ENCODE measurements at places on chromosomes 13 and 19.

GRCh38 chr13:47188802-47189201, 291.9 kb upstream of the HTR2A start:
- no peak for DNase-seq

DNA sequence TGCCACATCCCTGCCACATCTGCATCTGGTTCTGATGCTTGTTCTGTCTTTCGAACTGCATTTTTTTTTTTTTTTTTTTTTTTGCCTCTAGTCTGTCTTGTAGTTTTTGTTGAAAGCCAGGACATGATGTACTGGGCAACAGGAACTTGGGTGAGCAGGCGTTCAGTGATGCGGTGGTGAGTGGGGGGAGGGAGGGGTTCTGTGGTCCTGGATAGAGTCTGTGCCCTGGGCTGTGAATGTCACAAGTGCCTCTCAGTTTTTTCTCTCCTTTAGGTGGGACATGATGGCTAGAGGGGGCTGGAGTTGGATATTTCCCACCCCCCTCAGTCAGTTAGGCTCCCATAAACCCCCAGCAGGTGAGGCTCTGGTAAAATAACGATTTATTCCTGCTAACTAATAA, 3.5 kb downstream of the CEACAM4 start:
- DNase-seq, result no peak

GRCh38 chr13:60265566-60265965, 101.8 kb upstream of the DIAPH3 start:
- DNase-seq, result no peak

DNA sequence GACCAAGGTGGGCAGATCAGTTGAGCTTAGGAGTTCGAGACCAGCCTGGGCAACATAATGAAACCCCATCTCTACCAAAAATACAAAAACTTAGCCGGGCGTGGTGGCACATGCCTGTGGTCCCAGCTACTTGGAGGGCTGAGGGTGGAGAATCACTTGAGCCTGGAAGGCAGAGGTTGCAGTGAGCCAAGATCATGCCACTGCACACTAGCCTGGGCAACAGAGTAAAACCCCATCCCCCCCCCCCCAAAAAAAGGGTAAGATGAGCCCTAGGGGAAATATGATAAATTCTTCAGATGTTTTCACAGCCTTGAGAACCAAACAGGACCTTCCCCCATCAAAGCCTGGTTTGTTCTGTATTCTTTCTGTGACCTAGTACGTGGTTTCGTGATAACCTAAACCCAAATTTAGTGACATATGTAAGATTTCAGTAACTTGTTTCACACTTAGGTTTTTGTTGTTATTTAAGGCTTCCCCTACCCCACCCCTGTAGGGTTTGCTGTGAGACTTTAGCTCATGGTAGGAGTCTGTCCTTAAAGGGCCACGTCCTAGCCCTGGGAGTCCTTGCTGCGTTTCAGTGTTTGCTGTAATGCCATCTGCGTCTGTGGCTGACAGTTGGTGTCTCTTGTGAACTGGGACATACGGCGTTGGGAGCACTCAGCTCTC, 49.6 kb downstream of the MYO9B start:
- no peak for DNase-seq

- no peak for DNase-seq
Measured at GRCh38 chr13:25738342-25739196, 313.2 kb downstream of the SHISA2 start.

GRCh38 chr19:56333506-56333905, 18.9 kb upstream of the ZSCAN5A start:
- DNase-seq, result no peak

DNA sequence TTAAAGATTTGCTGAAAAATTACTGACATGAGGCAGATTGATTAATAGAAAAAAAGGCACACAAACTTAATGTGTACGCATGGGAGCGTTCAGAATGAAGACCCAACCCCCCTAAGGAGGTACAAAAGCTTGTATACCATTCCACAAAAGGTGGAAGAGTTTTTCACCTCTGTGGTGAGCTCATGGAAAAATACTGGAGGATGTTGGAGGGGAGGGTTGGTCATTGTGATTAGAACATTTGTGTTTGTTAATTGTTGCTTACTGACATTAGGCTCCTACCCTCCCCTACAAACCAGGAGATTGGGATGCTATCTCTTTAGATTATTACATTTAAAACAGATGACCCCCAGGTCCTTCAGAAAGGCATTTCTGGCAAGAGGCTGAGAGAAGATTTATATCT, 1973.3 kb downstream of the OLFM4 start:
- DNase-seq, result no peak

DNA sequence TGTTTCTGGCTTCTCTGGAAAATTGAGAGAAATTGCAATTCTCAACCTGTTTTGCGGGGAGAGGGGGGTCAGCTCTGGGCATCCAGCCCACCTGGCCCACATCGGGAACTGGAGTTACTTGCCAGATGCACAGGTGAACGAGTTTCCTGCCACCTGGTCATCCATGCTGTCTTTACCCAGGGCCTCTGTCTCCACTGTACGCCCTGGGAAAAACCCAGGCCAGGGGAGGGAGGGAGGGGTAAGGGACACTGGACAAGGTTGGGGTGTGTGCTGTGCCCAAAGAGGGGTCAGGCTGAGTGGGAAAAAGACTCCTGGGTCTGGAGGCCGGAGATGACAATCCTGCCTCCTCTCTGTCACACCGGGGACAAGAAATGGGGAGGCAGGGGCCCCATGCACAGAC, 307.6 kb downstream of the ZNF536 start:
- DNase-seq, result no peak

DNA sequence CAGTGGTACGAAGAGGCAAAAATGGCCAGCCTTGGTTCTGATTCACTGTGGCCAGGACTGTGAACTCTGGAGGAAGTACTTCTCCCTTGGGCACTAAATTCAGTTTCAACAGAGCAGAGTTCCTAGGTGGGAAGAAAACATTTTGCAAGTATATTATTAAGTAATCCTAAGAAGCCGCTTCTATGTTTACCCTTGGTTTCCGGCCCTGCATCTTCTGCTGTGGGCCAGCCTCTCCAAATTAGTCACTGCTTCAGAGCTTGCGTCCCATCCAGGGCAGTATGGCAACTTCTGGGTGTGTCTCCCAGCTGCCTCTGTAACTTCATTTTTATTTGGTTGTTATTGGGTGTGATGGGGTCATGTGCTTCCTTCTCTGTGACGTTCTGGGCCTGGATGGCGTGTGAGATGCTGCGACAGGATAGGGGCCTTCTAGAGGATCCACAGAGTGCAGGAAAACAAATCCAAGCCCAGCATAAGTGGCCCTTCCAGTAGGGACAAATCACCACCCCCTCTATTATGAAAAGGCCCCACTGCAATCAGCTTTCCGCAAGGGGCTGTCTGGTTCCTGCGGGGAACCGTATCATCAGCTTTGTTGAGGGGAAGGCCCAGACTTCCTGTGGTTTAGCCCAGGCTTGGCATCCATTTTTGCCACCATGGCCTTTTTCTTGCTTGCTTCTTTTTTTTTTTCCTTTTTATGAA, 55.1 kb upstream of the C1QTNF9 start:
- no peak for DNase-seq
